ENCODE measurements at places on chromosomes 11 and 22.

GRCh38 chr11:118565051-118565450, 680 bp downstream of the IFT46 start:
- no peak for DNase-seq

DNA sequence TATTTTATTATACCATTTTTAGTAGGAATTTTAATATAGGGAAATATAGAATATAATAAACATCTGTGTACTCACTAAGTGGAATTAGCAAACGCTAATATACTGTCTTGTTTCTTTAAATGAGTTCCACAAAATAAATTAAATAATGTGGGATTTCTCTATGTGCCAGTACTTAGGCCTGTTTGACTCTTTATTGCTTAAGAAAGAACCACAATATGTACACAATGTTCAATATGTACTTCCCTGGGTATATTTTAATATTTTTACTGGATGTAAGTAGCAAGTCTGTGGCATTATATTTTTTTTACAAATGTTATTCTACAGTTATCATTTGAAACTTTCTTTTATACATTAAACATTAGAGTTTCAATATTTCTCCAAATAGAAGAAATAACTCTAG, 92.5 kb upstream of the CARD18 start:
- DNase-seq, result no peak

DNA sequence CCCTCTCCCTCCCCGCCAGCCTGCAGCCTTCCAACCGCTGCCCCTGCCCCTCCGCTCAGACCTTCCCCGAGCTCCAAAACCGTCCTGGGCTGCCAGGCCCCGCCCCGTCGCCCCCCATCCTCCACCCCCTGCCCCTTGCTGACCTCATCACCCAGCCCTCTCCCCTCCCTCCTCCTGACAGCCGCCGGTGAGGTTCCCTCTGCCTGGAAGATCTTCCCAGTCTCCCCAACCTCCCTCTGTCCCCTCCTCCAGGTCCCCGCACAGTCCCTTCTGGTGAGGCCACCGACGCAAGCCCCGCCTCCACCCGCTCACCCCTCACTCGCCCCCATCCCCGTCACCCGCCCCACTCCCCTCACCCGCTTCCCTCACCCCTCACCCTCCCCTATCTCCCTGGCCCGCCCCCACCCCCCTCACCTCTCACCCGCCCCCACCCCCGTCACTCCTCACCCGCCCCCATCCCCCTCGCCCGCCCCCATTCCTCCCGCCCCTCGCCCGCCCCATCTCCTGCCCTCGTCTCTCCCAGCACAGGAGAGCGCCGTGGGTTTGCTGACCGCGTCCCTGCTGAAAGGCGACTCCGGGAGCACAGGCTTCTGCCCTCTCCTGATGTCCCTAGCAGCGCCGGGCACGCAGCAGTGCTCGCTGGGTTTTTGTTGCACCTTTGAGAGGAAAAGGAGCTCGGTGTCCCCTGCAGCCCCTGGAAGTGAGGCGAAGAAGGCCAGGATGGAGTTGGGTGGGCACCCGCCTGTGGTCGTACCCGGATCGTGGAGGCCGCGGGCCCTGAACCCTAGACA, 16.4 kb upstream of the UPK3A start:
- no peak for DNase-seq

DNA sequence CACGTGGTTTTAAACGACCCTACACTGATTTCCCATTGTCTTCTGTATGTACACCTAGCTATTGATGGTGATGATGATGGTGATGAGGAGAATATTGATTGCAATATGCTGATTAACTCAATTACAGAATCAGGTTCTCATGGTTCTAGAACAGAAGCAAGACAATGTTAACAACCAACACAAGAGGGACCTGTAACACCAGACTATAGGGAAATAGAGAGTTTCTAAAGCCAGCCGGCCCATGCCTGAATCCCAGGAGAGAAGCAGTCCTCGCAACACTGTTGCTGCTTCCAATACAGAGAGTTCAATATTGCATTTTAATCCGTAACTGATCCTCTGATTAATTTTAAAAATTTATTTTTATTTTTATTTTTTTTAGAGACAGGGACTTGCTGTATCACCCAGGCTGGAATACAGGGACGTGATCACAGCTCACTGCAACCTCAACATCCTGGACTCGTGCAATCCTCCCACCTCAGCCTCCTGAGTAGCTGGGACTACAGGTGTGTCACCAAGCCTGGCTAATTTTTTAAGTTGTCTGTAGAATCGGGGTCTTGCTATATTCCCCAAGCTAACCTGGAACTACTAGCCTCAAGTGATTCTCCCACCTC, 22.2 kb upstream of the UBASH3B start:
- no peak for DNase-seq

- DNase-seq, result no peak
Observed at GRCh38 chr22:27654546-27655445, 146.8 kb downstream of the MN1 start.

Data from stimulated activated CD8-positive, alpha-beta memory T cell treated with anti-CD3 and anti-CD28 coated beads, Interleukin-15, amount 100 ng/mL, for 48 hours (primary cell).